ENCODE measurements at places on chromosomes 5 and 9. TPM values are rescaled to one million over a fixed set of nuclear protein-coding genes. Genes with fewer than 3 reads are reported as not detected.

SLC46A2 gene
- not detected for total RNA-seq

ENHO gene
- not detected for total RNA-seq

GRCh38 chr5:60633341-60633740 lies 66.6 kb downstream of the DEPDC1B start:
- no peak for DNase-seq
- H3K36me3 ChIP-seq, result peaks cover 14% of the 10 kb centered on the region
- no peak overlapping the region for H3K4me3 ChIP-seq
- H3K27ac ChIP-seq, result no peak overlapping the region
- H3K4me1 ChIP-seq, result no peaks in the 10 kb centered on the region
- H3K27me3 ChIP-seq, result no peaks in the 10 kb centered on the region

SLC34A1 gene
- total RNA-seq, result 0.43 TPM

OR13C3 gene
- not detected for total RNA-seq

- no peak overlapping the region for H3K27ac ChIP-seq
- H3K4me3 ChIP-seq, result no peak overlapping the region
- H3K27me3 ChIP-seq, result peaks cover 3% of the 10 kb centered on the region
- DNase-seq, result no peak
Measured at GRCh38 chr9:138047469-138048040, 170.0 kb downstream of the CACNA1B start.

- H3K4me1 ChIP-seq, result no peaks in the 10 kb centered on the region
- no peak for DNase-seq
- H3K27me3 ChIP-seq, result peaks cover 2% of the 10 kb centered on the region
- no peaks in the 10 kb centered on the region for H3K36me3 ChIP-seq
Measured at GRCh38 chr5:5289537-5289936, 132.9 kb upstream of the ICE1 start.

PLAC8L1 gene
- not detected for total RNA-seq

DNA sequence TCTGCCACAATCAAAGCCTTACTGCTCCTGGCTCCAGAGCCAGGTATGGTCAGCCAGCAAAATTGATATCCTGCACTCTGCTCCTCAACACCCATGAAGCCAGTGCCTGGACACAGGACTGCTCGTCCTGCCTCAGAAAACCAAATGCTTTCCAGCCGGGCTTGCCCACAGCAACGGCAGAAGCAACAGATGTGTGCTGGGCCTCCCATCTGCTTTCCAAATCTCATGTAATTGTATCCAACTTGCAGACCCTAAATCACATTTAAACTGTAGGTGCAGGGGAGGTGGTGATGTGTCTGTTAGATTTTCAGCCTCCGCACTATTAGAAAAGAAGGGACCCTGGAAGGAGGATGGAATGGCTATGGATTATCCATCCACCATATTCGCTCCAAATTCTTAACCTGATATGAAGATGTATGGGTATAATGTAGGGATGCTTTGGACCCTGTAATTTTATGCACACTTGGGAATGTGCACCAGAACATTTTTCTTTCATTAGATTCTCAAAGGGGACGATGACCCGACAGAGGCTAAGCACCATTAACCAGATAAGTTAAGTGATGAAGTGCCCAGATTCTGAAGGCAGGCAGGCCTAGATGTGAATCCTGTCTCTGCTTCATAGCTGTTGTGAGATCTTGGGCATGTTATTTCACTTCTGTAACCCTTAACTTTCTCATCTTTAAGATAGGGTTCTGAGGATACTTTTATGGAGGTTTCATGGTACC lies 58.2 kb downstream of the EXOSC2 start:
- no peaks in the 10 kb centered on the region for H3K36me3 ChIP-seq
- no peak overlapping the region for H3K27ac ChIP-seq
- H3K4me1 ChIP-seq, result peaks cover 10% of the 10 kb centered on the region
- no peak overlapping the region for H3K4me3 ChIP-seq
- DNase-seq, result no peak

DNA sequence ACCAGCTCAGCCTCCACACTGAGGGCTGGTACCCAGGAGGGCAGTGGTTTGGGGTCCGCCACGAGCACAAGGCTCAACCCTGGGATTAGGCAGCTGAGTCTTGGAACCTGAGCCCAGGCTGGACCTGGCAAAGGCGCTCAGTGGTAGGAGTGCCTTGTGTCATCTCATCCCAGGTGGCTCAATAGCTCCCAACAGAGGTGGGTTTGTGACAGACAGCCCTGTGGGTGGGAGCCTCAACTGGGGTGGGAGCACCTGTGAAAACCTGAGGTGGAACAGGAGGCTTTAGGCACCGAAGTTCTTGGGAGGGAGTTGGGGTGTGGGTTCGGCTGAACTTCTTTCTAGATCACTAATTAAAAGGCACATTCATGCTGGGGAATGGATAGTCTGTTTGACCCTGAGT lies 35.2 kb upstream of the SMU1 start:
- H3K27me3 ChIP-seq, result no peaks in the 10 kb centered on the region
- peak overlapping the region; percentile 37 for H3K27ac ChIP-seq
- peaks cover 12% of the 10 kb centered on the region for H3K4me1 ChIP-seq
- no peak for DNase-seq
- H3K36me3 ChIP-seq, result peaks cover 7% of the 10 kb centered on the region
- H3K4me3 ChIP-seq, result no peak overlapping the region

GRCh38 chr9:136171801-136172411 lies 33.0 kb downstream of the LHX3 start:
- no peaks in the 10 kb centered on the region for H3K36me3 ChIP-seq
- DNase-seq, result no peak
- no peak overlapping the region for H3K4me3 ChIP-seq
- H3K4me1 ChIP-seq, result no peaks in the 10 kb centered on the region

DNA sequence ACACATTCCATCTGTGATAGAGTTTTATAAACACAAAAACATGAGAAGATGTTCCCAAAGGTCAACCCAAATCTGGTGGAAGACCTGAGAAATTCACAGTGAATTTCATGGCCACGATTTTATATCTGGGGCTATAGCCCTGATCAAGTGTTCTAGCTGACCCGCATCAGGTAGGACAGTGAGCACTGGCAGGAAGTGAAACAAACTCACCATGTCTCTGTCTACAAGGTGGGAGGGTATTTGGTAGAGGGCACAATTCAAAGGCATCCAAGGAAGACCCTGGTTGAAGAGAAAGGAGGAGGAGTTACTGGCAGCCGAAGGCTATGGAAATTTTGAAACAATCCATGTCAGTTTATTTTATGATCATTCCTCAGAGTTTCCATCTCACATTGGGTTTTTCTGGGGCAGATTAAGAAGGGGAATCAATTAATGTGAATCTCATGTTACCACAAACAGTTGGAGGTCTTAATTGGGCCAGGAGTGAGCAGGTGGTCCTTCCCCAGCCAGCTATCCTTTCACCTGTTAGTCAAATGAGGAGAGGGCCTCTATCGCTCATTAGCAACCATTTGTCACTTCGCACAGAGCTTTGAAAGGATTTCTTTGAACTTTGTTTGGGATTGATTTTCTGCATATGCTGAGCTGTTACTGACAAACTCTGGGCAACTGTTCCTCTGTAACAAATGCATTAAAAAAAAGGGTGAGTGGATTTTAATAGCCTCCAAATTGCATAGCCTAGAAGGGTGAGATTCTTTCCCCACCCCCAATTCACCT lies 612.0 kb upstream of the CLINT1 start:
- H3K27ac ChIP-seq, result no peak overlapping the region
- H3K36me3 ChIP-seq, result no peaks in the 10 kb centered on the region
- H3K4me1 ChIP-seq, result peaks cover 2% of the 10 kb centered on the region
- no peak for DNase-seq
- no peak overlapping the region for H3K4me3 ChIP-seq

DNA sequence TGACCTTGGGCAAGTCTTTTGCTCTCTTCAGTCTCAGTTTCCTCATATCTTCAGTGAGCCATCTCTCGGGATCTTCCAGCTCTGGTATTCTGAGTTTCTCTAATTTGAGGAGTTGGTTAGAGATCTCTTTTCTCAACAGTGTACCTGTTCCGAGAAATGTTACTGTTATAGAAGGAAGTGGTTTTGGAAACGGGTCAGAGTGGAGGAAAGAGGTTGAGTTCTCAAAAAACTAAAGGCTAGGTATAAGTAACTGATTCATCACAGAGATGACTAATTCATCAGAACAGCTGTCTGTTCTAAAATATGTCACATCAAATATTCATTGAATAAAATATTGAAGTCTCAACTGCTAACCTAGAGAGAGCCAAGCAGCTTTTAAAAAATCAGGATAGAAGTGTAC lies 106.6 kb downstream of the PALM2AKAP2 start:
- H3K4me1 ChIP-seq, result peaks cover 14% of the 10 kb centered on the region
- no peaks in the 10 kb centered on the region for H3K36me3 ChIP-seq
- H3K4me3 ChIP-seq, result no peak overlapping the region
- H3K27ac ChIP-seq, result peak overlapping the region; percentile 78
- H3K27me3 ChIP-seq, result no peaks in the 10 kb centered on the region
- DNase-seq, result no peak

DNA sequence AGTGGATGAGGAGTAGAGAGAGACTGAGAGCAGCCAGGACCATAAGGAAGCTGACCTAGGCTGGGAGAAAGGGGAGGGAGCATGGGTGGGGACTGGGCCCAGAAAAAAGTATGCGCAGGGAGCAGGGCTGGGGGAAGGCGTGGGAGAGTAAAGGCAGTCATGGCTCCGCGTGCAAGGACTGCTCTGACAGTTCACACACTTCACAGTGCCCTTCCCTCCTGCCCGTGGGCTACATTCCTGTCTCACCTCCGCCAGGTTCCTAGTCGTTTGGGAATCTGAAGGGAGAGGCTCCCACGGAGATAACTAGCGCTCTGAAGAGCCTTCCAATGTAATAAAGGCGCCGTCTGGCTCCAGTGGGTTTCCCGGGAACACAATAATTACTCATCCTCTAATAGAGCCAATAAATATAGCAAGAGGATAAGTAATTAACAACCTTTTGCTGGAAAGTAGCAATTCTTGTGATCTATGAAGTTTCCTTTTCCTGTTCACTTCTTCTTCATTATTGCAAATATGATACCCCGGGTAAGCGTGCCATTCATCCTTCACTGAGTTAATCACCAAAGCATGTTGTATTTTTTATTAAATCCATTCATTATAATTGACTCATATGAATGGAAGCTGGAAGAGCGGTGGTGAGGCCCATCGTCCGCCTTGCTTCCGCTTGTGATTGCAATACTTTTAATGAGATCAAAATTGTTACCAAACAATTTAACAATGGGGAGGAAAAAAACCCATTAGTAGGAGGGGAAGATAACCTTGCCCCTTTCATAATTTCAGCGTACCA lies 39.3 kb downstream of the TTLL11 start:
- H3K4me1 ChIP-seq, result peaks cover 21% of the 10 kb centered on the region
- H3K36me3 ChIP-seq, result peaks cover 4% of the 10 kb centered on the region
- no peak overlapping the region for H3K27ac ChIP-seq
- H3K4me3 ChIP-seq, result no peak overlapping the region

Data from activated CD8-positive, alpha-beta T cell treated with anti-CD3 and anti-CD28 coated beads for 36 hours (primary cell).